NCI-H1694 (cell line): ENCODE measurements at places on chromosomes 5 and 9.

DNA sequence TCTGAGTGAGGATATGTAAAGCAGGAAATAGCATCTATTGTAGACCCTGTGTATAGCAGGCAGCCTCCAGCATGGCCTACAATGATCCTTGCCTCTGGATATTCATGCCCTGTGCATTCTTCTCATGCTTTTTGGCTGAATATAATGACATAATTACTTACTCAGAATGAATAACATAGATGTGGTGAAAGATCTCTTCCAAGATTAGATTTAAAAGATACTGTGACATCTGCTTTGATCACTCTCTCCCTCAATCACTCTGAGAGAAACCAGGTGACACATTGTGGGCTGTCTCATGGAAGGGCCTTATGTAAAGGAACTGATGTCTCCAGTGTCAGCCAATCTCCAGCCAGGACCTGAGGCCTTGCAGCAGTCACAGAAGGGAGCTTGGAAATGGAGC, 376.7 kb downstream of the DNAH5 start:
- DNase-seq: no peak

DNA sequence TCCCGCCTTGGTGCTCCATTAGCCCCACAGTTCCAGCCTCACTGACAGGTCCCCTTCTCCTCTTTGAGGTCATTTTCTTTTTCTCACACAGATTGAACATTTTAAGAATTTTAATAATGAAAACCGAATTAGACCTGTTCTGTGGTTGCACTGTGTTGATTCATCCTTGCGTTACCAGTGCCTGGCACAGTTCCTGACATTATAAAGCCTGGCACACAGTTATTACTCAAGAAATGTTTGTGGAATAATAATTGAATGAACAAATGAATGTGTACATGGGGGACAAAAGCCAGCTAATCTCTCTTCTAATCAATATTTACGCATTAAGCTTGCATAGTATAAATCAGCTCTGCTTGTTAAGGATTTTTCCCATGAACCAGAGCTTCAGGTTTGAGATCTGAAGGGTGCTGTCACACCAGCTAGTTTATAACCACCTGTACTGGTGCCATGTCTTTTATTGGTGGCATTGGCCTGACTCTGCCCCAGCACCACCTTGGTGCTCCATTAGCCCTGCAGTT, 80.0 kb downstream of the SV2C start:
- no peak for DNase-seq

DNA sequence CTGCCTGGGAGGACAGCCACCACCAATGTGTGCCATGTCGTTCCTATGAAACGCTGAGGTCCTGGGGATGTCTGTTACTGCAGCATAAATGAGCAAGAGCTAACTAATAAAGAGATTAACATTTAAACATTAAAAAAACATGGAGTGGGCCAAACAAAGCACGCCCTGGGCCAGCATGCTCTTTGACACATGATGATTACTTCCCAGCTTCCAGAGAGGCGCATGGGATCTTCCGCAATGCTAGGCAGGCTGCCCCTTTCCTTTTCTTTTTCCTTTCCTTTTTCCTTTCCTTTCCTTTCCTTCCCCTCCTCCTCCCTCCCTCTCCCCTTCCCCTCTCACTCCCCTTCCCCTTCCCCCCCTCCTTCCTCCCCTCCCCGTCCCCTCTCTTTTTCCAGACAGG, 10.6 kb upstream of the TENT4A start:
- no peak for DNase-seq

GRCh38 chr5:172180936-172181335, 7.1 kb downstream of the STK10 start:
- no peak for DNase-seq

DNA sequence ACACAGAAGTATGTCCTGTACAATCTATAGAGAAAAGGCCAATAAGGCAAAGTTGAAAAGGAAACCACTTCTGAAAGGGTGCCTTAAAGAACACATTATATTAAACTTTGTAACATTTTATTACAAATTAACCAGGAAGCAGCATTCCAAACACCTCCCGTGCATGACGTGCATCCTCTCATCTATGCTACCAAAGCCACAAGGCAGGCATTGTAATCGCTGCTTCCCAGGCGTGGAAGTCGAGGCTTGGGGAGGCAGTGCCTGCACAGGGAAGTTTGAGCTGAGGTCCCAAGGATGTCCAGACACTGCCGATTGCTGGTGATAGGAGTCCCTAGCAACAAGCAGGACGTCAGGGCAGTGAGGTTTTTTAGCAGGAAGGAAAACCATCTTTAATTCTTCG, 44.3 kb upstream of the BARHL1 start:
- no peak for DNase-seq

DNA sequence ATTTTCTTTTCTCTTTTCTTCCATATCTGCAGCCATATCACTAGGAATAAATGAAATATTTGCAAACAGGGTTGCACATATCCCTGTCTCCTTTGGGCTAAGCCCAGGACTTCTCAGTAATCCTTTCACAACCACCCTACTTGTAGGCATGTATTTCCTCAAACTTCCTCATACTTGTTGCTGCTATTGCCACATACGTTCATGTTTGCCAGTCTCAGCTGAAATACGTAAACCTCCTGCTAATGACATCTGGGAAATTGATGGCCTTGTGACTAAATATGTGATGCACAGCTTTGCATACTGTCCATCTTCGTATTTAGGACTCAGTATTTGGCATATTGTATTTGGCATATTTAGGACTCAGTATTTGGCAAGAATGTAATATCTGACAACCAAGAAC, 224.6 kb downstream of the PLK2 start:
- no peak for DNase-seq

- no peak for DNase-seq
Observed at GRCh38 chr5:111367115-111367514, 142.9 kb downstream of the CAMK4 start.

GRCh38 chr9:131111854-131112311, 13.5 kb upstream of the NUP214 start:
- DNase-seq: no peak

DNA sequence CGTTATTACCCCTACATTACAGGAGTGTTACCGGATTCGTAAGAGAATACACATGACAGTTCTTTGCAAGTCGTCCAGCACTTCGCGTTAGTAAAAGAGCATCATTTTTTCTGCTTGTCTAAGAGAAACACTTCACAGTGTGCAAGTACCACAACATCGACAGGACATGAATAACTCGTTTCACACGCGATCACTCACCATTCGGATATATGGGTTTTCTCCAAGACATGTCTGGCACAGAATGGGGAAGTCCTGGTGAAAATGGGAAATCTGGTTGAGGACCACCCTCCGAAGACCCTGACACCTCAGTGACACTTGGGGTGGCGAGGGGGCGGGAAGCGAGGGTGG, 642 bp downstream of the RBM22 start:
- no peak for DNase-seq

DNA sequence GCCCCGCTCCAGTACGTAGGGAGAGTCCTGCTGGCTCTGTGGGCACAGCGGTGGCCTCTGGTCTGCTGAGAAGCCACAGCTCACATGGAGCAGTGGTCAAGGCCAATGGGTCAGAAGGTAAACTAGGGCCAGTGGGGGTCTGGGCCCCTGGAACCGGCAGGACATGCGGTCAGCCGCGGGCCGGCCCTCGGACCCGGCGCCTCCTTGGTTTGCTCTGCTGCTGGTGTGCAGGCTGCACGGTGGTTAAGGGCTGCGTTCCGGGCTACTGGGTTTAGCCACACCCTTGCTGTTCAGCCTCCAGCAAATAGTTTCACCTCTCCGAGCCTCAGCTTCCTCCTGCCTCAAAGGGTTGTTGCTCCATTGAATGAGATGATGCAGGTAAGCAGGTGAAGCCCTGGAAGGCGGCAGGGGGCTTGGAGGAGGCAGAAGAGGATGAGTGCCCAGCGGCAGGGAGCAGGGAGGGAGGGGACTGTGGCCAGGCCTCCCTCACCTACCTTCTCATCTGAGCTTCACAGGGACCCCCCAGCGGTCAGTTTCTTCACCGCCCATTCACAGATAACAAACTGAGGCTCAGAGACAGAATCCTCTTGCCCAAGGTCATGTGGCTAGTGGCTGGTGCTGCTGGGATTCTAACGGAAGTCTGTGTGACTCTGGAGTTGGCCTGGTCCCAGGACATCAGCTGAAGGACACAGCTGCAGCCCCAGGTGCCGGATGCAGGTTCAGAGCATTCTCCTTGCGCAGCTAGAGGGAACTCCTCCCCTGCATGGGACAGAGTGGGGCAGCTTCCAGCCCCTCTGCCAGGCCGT, 3.7 kb upstream of the COL5A1 start:
- DNase-seq: no peak

GRCh38 chr5:88660947-88661805, 221.8 kb downstream of the MEF2C start:
- no peak for DNase-seq

DNA sequence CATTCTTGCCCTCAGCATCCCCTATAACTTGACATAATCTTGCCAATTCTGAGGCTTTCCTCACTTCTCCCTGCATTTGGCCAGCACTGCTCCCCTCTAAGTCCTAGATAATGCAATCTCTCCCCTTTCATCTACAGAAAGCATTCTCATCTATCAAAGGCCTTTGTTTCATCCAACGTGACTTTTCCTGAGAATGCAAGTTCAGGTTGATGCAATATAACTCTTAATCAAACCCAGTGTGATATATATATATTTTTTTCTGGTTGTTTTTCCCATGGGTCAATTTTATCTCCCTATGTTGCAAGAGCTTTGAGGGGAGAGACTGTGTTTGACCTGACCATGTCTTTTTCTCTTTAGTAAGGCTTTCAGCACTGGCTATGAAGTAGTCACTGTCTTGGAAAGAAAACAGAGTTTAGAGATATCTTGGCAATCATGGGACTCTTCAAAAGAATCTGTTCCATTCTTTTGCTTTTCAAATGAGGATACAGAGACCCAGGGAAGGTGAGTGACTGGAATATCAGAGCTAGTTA, 268.6 kb downstream of the TRPM3 start:
- no peak for DNase-seq
